Caco-2 (cell line): ENCODE measurements at places on chromosomes 13 and 19. TPM values are rescaled to one million over a fixed set of nuclear protein-coding genes. Genes with fewer than 3 reads are reported as not detected.

DNA sequence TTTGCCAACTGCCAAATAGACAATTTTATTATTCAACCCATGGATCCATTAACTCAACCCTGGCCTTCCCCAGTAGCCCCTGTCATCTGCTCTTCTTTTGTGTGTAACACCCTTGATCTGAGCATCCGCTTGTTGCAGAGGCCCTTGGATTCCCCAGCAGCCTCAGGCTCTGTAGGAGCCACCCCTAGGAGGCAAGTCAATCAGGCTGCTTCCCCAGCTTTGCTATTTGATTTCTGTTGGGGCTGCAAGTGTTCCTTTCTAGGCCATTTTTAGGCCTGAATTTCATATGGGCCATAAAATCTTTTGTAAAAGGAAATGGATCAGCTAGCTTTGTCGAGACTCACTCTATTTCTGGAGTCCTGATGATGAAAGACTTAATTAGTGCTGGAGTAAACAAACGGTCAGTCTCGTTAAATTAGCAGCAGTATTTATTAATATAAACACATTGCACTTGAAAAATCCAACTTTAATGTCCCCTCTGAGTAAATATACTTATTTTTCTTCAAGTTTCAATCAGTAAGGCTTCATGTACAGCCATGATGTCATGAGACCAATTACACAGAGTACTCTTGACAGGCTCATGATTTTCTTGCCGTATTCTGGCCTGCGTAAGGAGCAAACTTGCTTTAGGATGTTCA lies 105.3 kb downstream of the RGCC start:
- H3K27me3 ChIP-seq: no peaks in the 10 kb centered on the region
- H3K4me1 ChIP-seq: peaks cover 10% of the 10 kb centered on the region
- DNase-seq: no peak
- H3K36me3 ChIP-seq: no peaks in the 10 kb centered on the region
- no peak overlapping the region for H3K4me3 ChIP-seq

Gene KCNN4
- 3.0 and 4.0 TPM in 2 replicates for total RNA-seq

Gene ZNF491
- total RNA-seq: 0.20 and 0.56 TPM in 2 replicates

DNA sequence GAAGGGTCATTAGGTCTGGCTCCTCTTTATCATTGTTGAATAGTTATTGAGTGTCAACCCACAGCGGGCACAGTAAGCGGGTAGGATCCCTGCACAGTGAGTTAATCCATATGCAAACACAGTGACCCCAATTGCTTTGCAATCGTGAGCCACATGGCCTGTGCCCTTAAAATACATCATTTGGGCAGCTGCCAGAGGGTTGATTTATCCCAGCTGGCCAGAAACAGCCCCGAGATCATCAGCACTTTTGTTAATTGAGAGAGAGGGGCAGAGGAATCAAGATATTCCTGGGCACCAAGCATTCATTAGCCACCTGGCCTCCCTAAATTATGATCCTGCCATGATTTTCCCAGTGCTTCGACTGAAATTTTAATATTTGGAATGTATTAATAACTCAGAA lies 9.8 kb upstream of the CNMD start:
- H3K4me3 ChIP-seq: no peak overlapping the region
- H3K27me3 ChIP-seq: no peaks in the 10 kb centered on the region
- no peaks in the 10 kb centered on the region for H3K36me3 ChIP-seq

Gene ZNF841
- 14.9 and 16.7 TPM in 2 replicates for total RNA-seq

- peaks cover 1% of the 10 kb centered on the region for H3K36me3 ChIP-seq
- DNase-seq: no peak
- no peaks in the 10 kb centered on the region for H3K27me3 ChIP-seq
- H3K4me1 ChIP-seq: no peaks in the 10 kb centered on the region; the same call in 1 of the 2 replicates
- no peak overlapping the region for H3K27ac ChIP-seq
Observed at GRCh38 chr19:3512562-3513228, 6.6 kb downstream of the FZR1 start.

DNA sequence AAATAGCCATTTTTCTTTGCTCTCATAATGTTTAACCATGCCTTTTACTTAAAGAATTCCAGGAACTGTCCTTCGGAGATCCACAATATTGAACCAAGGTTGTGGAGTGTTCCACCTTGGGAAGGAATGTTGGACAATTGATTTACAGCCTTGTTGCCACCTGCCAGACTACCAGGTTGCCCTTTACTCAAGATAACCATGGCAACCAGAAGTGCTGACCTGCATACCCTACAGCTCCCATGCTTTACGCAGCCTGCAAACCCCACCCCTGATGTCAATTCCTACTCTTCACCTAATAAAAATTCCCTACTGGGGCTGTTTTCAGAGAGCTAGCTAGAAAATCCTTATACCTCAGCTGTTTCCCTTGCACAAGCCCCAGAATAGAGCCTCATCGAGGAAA lies 151.0 kb upstream of the RXFP2 start:
- DNase-seq: peak; percentile 85
- peak overlapping the region; percentile 96 for H3K27ac ChIP-seq
- H3K36me3 ChIP-seq: no peaks in the 10 kb centered on the region; the same call in 1 of the 2 replicates
- H3K4me1 ChIP-seq: peaks cover 54% of the 10 kb centered on the region
- no peaks in the 10 kb centered on the region for H3K27me3 ChIP-seq

- H3K36me3 ChIP-seq: no peaks in the 10 kb centered on the region
- no peaks in the 10 kb centered on the region for H3K27me3 ChIP-seq
- no peaks in the 10 kb centered on the region for H3K4me1 ChIP-seq
- no peak overlapping the region for H3K27ac ChIP-seq
- no peak for DNase-seq
Observed at GRCh38 chr13:91594061-91594460, 195.6 kb downstream of the GPC5 start.

DNA sequence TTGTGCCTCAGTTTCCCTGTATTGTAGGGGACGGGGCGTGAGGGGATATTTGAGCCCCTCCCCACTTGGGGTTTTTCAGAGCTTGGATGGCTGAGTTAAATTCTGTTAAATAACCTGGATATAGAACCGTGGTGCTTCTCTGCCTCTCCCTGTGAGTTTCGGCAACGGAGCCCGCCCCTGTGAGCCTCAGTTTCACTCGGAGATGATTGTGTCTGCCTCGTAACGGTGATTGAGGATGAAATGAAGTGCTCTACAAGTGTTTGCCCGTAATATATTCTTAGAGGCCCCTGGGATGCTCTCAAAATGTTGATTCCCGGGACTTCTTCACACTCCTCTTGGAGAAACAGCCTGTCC lies 509 bp downstream of the KXD1 start:
- no peaks in the 10 kb centered on the region for H3K36me3 ChIP-seq
- no peaks in the 10 kb centered on the region for H3K4me1 ChIP-seq
- H3K4me3 ChIP-seq: peak overlapping the region; percentile 98
- peak overlapping the region; percentile 60 for H3K27ac ChIP-seq
- DNase-seq: no peak

Gene GPR183
- not detected in 2 replicates for total RNA-seq

GRCh38 chr13:30623392-30623791 lies 5.7 kb downstream of the USPL1 start:
- no peak overlapping the region for H3K4me3 ChIP-seq
- H3K4me1 ChIP-seq: 0 out of 2 replicates have a peak, but pooled peaks cover 8% of the 10 kb centered on the region
- no peaks in the 10 kb centered on the region for H3K36me3 ChIP-seq
- no peak overlapping the region for H3K27ac ChIP-seq
- DNase-seq: no peak

- no peaks in the 10 kb centered on the region for H3K4me1 ChIP-seq
- no peak overlapping the region for H3K4me3 ChIP-seq
- H3K27me3 ChIP-seq: no peaks in the 10 kb centered on the region; the same call in 1 of the 2 replicates
- DNase-seq: no peak
Observed at GRCh38 chr13:28967029-28967915, 147.1 kb downstream of the MTUS2 start.

GRCh38 chr13:59274958-59275727 lies 888.6 kb downstream of the DIAPH3 start:
- no peaks in the 10 kb centered on the region for H3K27me3 ChIP-seq
- no peaks in the 10 kb centered on the region for H3K4me1 ChIP-seq
- H3K36me3 ChIP-seq: no peaks in the 10 kb centered on the region
- H3K4me3 ChIP-seq: no peak overlapping the region

DNA sequence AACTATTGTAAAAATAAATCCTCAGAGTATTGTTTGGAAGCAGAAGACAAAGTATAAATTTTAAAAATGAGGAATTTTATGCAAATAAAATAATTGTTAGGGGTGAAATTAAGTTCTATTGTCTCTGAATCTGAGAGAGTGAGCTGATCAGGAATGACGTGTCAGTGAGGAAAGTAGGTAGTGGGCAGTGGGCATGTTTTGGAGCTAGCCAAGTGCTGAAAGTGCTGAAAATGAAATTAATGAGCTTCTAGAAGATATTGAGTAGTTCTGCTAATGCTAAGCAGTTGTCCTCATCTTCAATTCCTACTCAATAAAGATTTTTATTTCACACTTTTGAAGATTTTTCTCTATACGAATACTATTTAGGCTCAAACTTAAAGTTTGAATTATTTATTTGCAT lies 1167.8 kb upstream of the PCDH20 start:
- H3K4me1 ChIP-seq: no peaks in the 10 kb centered on the region
- no peak overlapping the region for H3K4me3 ChIP-seq
- H3K27me3 ChIP-seq: no peaks in the 10 kb centered on the region
- no peak for DNase-seq

DNA sequence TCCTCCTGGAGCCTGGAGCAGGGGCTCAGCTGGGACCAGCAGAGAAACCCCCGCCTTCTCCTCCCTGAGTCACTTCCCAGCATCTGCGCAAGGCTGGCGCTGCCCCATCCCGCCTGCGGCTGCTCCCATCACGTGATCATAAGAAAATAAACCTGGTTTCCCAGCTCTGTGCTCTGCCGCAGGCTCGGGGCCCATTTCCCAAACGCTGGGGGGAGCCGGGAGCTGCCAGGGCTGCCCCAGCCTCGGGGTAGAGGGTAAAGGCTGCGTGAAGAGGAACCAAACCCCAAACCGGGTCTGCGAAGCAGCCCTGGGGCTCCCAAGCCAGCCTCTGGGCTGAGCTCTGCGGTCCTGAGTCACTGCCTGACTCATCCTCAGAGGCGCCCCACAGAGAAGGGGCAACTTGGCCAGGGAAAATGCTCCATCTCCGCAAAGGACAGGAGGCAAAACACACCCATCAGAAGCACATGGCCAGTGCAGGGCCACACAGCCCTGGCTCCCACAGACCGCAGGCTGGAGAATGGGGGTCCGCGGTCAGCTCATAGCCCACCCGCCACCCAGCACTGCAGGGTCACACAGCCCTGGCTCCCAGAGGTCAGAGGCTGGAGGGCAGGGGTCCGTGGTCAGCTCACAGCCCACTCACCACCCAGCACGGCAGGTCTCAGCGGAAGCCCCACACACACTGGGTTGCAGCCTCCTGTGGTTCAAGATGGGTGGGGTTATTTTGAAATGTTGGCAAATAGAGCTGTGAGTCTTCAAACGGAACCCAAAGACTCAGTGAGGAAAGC lies 67.1 kb downstream of the RASA3 start:
- H3K27me3 ChIP-seq: no peaks in the 10 kb centered on the region
- DNase-seq: peak; percentile 68
- peak overlapping the region; percentile 42 for H3K4me3 ChIP-seq

GRCh38 chr19:18470787-18471186 lies 32.9 kb upstream of the ISYNA1 start:
- H3K36me3 ChIP-seq: no peaks in the 10 kb centered on the region
- DNase-seq: no peak
- no peak overlapping the region for H3K27ac ChIP-seq
- H3K4me3 ChIP-seq: no peak overlapping the region
- no peaks in the 10 kb centered on the region for H3K27me3 ChIP-seq

GRCh38 chr19:4077800-4078684 lies 11.3 kb upstream of the ZBTB7A start:
- H3K36me3 ChIP-seq: no peaks in the 10 kb centered on the region
- H3K4me1 ChIP-seq: no peaks in the 10 kb centered on the region
- DNase-seq: no peak
- H3K27me3 ChIP-seq: no peaks in the 10 kb centered on the region
- H3K27ac ChIP-seq: no peak overlapping the region

Gene IGFL3
- 0.53 TPM in 1 of 2 replicates, not detected in the other for total RNA-seq

DNA sequence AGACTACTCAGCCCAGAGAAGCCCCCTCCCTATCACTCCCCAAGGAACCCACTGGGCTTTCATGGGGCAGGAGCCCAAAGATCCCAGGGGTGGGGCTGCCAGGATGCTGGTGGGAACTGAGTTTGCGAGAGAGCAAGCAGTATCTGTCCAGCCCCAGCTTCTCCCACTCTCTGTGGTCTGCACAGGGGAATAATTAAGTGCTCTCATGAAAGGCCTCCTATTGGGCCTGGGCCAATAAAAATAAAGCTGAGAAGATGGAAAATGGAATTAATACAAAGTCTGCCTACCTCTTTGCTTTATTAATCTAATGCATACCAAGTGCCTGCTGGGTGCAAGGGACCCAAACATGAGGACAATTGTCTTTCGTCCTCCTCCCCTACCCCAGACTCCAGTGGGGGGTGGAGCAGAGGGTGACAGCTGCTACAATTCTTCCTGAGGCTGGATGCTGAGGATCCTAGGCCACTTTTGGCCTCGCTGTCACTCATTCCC lies 5.4 kb downstream of the DDX39A start:
- H3K27me3 ChIP-seq: no peaks in the 10 kb centered on the region
- H3K27ac ChIP-seq: no peak overlapping the region
- DNase-seq: no peak
- H3K36me3 ChIP-seq: peaks cover 4% of the 10 kb centered on the region

Gene KIRREL2
- total RNA-seq: 0.14 TPM in 1 of 2 replicates, not detected in the other

DNA sequence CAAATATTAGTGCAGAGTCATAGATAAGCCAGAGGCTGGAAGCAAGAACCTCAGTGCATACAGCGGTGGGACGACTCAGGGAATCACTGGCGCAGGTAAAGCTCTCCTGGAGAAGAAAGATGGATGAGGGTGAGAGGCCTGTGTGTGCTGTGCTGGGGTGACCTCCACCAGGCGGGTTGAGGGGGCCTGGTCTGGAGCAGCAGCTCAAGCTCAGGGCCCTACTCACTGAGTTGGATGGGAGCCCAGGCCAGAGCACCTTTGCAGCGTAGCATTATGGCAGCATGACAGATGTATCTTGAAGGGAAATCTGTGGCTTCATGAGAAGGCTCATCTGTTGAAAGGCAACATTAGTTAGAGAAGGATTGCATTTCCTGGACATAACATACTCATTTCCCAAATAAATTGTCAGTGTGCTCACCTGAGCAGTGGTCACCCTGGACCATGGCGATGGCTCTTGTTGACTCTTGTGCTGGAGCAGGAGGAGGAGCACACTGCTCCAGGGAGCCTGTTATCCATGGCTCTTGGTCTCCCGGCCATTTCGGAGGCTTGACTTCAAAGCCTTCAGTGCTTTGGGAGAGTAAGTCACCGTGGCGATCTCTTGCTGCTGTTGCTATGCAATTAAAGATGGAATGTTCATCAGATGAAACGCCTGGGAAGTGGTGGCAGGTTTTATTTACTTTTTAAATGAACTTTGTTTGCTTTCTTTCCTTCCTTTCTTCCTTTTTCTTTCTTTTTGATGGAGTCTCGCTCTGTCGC lies 25.0 kb downstream of the HNRNPM start:
- H3K27me3 ChIP-seq: no peaks in the 10 kb centered on the region
- no peak overlapping the region for H3K27ac ChIP-seq
- H3K4me3 ChIP-seq: no peak overlapping the region
